Mucosa of gallbladder (tissue), 1 donor: ENCODE measurements at places on chromosomes 7 and 10.
A peak's percentile ranks its signal among the peaks of the same experiment; 100 is the strongest.

GRCh38 chr10:1015688-1016087 is 10.0 kb downstream of the IDI2 start:
- DNase-seq: no peak

- no peak for DNase-seq
These were observed 3.5 kb upstream of the ZNF282 start for GRCh38 chr7:149191851-149192250.

GRCh38 chr10:109114579-109114978 is 808.7 kb downstream of the XPNPEP1 start:
- DNase-seq: no peak

- DNase-seq: no peak
These were observed 313.6 kb downstream of the DOCK4 start for GRCh38 chr7:111892588-111892987.

DNA sequence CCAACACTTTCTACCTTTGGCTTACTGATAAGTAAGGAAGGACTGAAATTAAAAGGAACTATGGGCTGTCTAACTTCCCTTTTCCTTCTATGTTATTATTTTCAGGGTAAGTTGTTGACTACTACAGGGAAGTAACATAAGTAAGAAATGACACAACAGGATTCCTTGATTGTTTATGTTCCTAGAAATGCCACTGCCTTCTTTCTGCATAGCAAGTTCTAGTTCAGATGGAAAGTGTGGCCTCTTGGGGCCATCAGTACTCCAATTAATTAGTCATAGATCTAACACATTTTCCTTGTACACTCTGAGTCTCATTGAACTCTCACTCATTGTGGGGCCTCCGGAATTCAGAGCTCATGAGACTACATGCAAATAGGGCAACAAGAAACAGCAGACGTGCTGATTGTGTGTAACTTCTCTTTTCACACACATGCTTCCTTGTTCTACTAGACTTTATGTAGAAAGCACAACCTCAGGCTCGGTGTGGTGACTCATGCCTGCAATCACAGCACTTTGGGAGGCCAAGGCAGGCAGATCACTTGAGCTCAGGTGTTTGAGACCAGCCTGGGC is 35.3 kb upstream of the HIBADH start:
- peak; percentile 30 for DNase-seq

GRCh38 chr10:84341983-84342382 is 13.6 kb downstream of the CCSER2 start:
- DNase-seq: no peak

DNA sequence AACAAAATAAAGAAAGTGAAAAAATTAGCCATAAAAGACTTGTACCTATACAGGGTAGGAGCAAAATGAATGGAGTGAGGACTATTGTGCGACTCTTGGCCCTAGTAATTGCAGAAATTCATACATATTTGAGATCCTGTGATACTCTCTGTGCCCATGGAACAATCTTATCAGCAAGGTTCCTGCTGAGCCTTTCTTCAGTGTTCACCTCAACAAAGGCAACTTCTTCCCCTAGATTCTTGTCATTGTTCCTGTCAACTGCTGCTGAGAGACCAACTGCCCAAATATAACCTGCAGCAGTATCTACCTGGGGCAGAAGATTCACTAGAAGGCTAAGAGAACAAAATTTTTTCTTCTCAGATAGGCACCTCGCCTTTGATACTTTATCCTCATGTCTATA is 187.4 kb downstream of the NEBL start:
- DNase-seq: no peak

GRCh38 chr7:128962899-128963298 is 25.2 kb downstream of the IRF5 start:
- no peak for DNase-seq

DNA sequence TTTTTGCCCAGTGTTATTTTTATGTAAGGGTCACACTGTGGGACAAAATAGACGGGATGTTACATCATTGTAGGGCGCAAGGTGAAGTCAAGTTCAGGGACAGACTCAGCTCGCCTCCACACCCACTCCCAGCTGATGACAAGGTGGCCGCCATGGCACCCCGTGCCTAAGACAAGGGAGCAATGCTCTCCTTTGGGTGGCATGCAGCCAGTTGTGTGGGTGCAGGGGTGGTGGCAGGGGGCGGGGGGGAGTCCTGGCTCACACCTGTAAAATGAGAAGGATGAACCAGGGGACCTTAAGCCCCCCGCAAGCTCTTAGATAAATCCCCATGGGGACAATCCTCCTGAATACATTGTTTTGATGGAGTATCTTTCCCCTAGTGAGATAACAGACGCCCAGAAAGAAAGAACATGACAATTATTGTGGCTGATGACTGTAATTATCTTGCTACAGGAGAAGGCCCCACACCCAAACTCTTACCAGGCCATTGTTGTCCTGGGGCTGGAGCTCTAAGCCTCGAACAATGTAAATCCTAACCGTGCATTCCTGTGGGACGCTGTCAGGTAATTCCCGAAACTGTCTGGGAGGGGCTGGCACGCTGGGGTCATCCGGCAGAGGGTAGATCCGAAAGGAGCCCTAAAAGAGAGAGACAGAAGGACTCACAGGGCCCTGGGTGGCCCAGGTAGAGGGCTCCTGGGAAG is 148.7 kb downstream of the MYOF start:
- no peak for DNase-seq

DNA sequence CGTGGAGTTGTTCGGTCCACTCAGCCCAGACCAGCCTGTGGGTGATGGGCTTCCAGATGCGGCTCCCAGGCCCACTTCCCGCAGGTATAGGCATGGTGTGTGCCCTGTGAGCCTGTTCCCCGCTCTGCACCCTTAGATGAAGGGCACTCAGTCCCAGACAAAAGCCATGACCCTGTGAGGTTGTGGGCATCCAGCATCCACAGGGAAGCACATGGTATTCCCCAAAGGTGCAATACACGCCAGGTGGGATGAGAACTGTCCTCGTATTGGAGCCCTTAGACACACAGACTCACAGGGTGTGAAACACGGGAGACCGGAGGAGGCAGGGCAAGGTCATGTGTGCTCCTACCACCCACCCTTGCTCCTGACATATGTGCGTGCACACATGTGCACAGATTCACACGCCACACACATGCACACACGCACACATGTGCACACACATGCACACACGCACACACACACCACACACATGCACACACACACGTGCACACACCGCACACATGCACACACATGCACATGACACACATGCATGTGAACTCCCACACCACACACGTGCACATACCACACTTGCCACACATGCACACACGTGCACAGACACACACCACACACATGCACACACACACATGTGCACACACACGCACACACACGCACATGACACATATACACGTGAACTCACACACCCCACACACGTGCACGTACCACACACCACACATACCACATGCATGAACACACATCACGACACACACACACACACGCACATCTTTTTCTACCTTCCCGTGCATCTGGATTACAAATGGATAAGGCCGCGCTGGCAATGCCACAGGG is 319.4 kb downstream of the WDR37 start:
- DNase-seq: peak; percentile 3

GRCh38 chr10:70804421-70804808 is 11.3 kb upstream of the SGPL1 start:
- DNase-seq: no peak

GRCh38 chr7:158165711-158166110 is 421.9 kb downstream of the PTPRN2 start:
- DNase-seq: no peak

- no peak for DNase-seq
These were observed 112.9 kb upstream of the ANK3 start for GRCh38 chr10:60502621-60503020.

GRCh38 chr10:112524641-112525040 is 77.6 kb downstream of the VTI1A start:
- DNase-seq: no peak

- no peak for DNase-seq
These were observed 5.6 kb downstream of the DENND11 start for GRCh38 chr7:141696348-141696747.

GRCh38 chr7:139854124-139854511 is 25.1 kb downstream of the TBXAS1 start:
- no peak for DNase-seq

- DNase-seq: no peak
These were observed 106.3 kb downstream of the SLIT1 start for GRCh38 chr10:97079448-97079847.

DNA sequence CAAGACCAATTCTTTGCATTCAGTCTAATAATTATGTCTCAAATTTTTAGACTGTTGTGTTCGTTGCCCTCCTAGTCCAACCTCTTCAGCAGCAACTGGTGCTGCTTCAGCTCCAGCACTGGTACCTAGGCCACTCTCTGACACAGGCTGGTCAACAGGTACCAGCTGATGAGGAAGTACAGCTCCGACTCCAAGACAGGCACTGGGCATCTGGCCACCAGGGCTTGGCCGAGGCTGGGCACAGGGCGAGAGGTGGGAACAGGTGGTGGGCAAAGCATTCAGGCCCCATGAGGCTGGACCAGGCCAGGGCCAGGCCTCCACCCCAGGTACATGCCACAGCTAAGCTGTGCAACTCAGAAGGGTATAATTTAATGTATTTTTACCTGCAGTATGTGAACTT is 151.5 kb upstream of the AGR3 start:
- DNase-seq: peak; percentile 63
